Ammon's horn (tissue), 1 donor: ENCODE measurements at places on chromosomes 7 and 10.

- no peak for DNase-seq
Measured at GRCh38 chr7:1920266-1920681, 250.2 kb downstream of the ELFN1 start.

- no peak for DNase-seq
Measured at GRCh38 chr7:134789967-134790685, 10.7 kb downstream of the CALD1 start.

DNA sequence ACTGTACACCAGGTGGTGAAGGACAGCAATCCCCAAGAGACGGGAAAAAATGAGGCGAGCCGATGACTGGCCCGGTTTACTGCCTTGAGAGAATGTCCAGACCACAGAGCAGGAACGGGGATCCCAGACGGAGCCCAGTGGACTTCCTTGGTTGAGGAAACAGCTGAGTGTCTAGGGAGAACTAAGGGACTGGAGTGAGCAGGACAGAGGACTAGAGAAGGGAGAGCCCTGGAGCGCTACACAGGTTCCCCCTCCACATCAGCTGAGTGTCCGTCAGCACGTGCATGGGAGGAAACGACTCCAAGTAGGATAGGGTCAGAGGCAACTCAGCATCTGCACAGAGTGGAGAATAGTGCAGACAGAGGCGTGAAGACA, 7.1 kb upstream of the WDR86 start:
- DNase-seq, result no peak

GRCh38 chr10:130493446-130494145, 357.4 kb downstream of the GLRX3 start:
- DNase-seq, result no peak

DNA sequence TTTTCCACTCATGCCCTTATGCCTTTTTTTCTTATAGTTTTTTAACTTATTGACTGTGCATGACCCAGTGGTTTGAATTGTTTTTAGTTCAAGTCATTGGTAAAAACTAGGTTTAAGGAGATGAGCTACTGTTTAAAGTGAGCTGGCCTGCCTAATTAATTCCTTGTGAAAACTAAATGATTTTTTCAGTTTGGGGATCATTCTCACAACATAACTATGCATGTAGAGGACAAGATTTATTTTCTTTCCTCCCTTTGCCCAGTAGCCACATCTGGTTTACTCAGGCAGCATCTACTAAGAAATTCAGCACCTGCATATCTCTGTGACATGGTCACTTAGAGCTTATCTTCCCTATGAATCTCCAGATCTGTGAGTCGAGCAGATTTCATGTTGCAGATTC, 1.7 kb downstream of the ADO start:
- DNase-seq, result no peak

- no peak for DNase-seq
Measured at GRCh38 chr7:45185028-45185863, 27.7 kb downstream of the RAMP3 start.

- peak; percentile 76 for DNase-seq
Measured at GRCh38 chr7:85041605-85042216, 145.1 kb downstream of the SEMA3D start.
